ENCODE measurements at places on chromosomes 4 and X.
A peak's percentile ranks its signal among the peaks of the same experiment; 100 is the strongest.

DNA sequence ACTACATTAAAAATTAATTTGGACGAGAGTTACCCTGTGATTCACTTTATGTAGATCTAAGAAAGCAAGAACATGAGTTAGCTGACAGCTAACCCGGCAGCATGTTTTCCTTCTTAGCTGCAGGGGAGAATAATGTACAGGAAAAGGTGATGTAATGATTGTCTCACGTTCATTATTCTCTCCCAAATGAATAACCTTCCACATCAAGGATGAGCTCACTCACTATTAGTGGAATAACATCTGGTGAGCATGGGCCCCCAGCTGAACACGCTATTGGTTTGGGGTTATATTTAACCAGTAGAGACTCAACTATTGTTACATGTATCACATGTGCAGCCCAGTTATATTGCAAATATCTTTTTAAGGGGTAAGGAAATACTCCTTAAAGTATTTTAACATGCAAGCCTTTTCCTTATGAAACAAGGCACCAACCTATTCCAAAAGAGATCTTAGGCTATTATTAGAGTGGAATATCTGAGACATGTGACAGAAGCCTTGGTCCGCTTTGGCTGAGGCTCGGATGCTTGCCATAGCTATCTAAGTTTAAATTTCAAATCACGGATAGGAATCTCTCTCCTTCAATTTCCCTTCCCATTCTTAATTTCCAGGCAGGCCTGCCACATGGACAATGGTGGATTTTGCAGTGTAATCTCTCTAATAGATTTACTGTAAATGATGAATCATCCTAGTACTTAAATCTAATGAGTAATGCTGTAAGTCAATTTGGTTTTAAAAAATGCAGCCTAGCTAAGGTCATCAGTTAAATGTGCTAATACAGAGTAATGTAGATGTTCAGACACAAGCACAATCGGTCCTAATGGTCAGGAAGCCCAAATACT is 99.0 kb upstream of the OTUD4 start:
- no peaks in the 10 kb centered on the region for H3K27me3 ChIP-seq
- no peaks in the 10 kb centered on the region for H3K36me3 ChIP-seq
- no peaks in the 10 kb centered on the region for H3K4me1 ChIP-seq
- H3K4me3 ChIP-seq, result no peak overlapping the region
- no peak overlapping the region for H3K27ac ChIP-seq

DNA sequence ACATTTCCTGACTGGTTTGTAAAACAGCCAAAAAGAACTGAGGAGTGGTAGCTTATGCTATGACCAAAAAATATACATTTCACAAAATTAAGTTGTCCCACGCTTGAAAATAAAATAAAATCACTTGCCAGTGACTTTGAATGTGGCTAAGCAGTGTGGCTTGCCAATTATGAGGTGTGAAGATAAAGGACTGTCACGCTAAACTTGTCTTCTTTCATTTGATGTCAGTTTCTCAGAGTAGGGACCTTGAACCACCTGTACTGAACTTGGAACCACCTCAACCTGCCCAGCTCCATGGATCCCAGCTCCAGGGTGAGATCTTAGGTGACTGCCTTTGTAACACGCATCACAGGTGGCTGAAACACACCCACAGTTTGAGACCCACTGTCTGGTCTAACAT is 113.7 kb upstream of the TBL1X start:
- no peak overlapping the region for H3K4me3 ChIP-seq
- H3K27me3 ChIP-seq, result no peaks in the 10 kb centered on the region
- no peaks in the 10 kb centered on the region for H3K36me3 ChIP-seq
- no peak for DNase-seq
- H3K27ac ChIP-seq, result no peak overlapping the region

- no peaks in the 10 kb centered on the region for H3K36me3 ChIP-seq
- no peaks in the 10 kb centered on the region for H3K4me1 ChIP-seq
- no peak for DNase-seq
- H3K27ac ChIP-seq, result no peak overlapping the region
Measured at GRCh38 chrX:121122332-121122731, 74.9 kb downstream of the GLUD2 start.

DNA sequence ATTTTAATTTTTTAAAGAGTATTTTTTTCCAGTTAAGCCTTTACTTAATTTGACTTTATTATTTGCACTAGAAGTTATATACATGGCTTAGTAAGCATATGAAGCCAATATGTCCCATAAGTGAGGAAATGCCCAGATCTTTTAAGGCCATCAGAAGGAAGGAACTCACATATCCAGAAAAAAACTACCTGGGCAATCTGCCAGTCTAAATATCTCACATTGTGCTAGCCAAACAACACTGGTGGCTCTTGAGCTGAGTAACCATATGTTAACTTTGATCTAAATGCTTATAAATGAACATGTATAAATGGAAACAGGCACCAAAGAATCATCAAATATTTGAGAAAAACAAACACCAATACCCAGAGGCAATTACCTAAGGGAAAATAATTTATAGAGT is 138.6 kb upstream of the APOOL start:
- no peaks in the 10 kb centered on the region for H3K36me3 ChIP-seq
- no peak overlapping the region for H3K27ac ChIP-seq
- H3K27me3 ChIP-seq, result no peaks in the 10 kb centered on the region
- H3K4me1 ChIP-seq, result no peaks in the 10 kb centered on the region
- no peak for DNase-seq
- no peak overlapping the region for H3K4me3 ChIP-seq

DNA sequence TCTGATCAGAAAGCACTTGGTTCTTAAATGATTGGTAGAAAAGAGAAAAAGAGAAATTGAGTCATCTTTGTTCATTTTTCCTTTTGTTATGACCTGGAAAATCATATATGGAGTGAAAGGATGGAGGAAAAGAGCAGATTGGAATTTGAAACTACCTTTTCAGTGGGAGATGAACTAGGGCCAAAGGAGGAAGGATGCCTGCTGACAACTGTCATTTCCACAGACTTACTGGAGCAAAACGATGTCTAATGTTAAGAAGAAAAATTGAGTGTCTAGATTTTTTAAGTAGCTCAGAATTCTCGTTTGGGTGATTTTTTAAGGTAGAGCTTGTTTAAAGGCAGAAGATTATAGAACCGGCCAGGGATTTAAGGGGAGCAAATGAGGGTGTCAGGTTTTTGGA is 144.6 kb upstream of the KCNIP4 start:
- no peaks in the 10 kb centered on the region for H3K27me3 ChIP-seq
- no peaks in the 10 kb centered on the region for H3K4me1 ChIP-seq
- no peak overlapping the region for H3K4me3 ChIP-seq
- no peak for DNase-seq
- H3K36me3 ChIP-seq, result no peaks in the 10 kb centered on the region

- H3K36me3 ChIP-seq, result no peaks in the 10 kb centered on the region
- H3K27ac ChIP-seq, result no peak overlapping the region
- H3K4me3 ChIP-seq, result no peak overlapping the region
- H3K4me1 ChIP-seq, result no peaks in the 10 kb centered on the region
- no peak for DNase-seq
Measured at GRCh38 chr4:89657931-89658700, 178.8 kb downstream of the SNCA start.

GRCh38 chr4:85826060-85826678 is 351.2 kb downstream of the ARHGAP24 start:
- H3K4me1 ChIP-seq, result no peaks in the 10 kb centered on the region
- H3K27me3 ChIP-seq, result no peaks in the 10 kb centered on the region
- no peak for DNase-seq
- no peaks in the 10 kb centered on the region for H3K36me3 ChIP-seq
- H3K4me3 ChIP-seq, result no peak overlapping the region

GRCh38 chr4:149836546-149836945 is 20.9 kb upstream of the IQCM start:
- H3K36me3 ChIP-seq, result no peaks in the 10 kb centered on the region
- no peak for DNase-seq
- H3K4me1 ChIP-seq, result no peaks in the 10 kb centered on the region
- no peaks in the 10 kb centered on the region for H3K27me3 ChIP-seq
- H3K4me3 ChIP-seq, result no peak overlapping the region
- H3K27ac ChIP-seq, result no peak overlapping the region

DNA sequence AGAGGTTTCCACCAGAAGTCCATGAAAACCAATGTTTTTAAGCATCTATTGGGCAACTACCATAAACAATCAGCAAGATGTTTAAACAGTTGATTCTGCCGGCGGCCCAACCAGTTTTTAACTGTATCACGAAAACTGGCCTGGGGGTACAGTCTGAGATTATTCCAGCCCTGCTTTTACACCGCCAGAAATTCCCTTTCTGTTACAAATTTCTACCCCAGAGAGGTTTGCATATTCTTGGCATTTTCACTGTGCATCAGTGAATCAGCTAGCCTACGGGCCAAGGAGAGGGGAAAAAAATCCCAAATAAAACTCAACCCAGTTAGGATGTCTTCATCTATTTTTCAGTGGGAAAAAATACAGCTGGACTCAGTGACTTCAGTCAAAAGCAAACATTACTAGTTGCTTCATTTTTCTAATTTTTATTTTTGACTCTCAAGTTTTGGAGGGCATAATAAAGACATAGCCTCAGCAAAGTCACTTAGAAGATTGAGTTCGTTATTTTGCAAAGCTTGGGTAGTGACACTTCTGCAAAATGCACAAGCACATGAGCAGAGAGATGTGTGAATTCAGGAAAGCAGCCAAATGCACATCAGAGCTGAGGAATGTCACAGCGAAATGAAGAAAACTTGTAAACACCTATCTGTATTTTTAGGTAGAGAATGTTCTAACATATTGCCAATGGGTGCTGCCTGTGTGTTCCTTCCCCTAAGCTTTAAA is 167.8 kb upstream of the GK2 start:
- no peak for DNase-seq
- H3K4me3 ChIP-seq, result no peak overlapping the region
- no peaks in the 10 kb centered on the region for H3K27me3 ChIP-seq
- H3K4me1 ChIP-seq, result no peaks in the 10 kb centered on the region

DNA sequence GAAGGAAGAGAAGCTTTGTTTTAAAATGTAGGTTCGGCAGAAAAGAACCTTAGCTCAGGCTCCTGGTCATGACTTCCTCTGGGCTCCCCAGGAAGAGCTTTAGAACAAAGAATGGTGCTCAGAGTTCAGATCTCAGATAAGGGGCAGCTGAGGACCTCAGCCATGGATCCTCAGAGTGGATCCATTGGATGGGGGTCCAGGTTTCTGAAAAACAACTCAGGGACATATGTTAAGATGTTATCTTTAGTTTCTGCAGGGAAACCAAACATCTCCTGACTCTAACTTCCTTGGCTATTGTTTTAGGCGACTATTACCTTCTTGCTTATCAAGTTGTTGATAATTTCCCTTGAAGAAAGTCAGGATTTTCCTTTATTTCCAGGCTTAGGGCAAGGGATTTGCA is 5.4 kb downstream of the EVC start:
- no peak overlapping the region for H3K4me3 ChIP-seq
- no peaks in the 10 kb centered on the region for H3K36me3 ChIP-seq
- no peaks in the 10 kb centered on the region for H3K4me1 ChIP-seq
- H3K27ac ChIP-seq, result no peak overlapping the region
- peaks cover 8% of the 10 kb centered on the region for H3K27me3 ChIP-seq

GRCh38 chrX:47366041-47366722 is 4.2 kb upstream of the ZNF157 start:
- peak; percentile 53 for DNase-seq
- peak overlapping the region; percentile 76 for H3K27ac ChIP-seq
- peak overlapping the region; percentile 73 for H3K4me3 ChIP-seq
- no peaks in the 10 kb centered on the region for H3K4me1 ChIP-seq
- H3K36me3 ChIP-seq, result no peaks in the 10 kb centered on the region
- H3K27me3 ChIP-seq, result no peaks in the 10 kb centered on the region

DNA sequence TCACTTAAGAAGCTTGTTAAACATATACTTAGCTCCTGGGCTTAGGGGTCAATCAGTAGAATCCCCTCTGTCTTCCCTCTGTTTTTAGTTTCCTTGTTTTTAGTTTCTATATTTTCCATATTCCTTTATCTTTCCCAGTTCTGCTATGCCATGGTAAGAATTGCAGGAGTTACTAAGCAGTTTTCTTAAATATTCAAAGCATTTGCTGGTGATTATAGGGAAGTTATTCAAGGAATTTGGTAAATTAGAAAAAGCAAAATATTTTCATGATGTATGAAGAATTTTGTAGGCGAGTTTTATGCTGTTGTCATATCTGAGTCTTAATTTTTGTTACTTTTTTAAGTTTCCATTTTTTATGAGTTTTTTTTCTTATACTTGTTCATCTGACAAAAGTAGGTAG is 91.6 kb upstream of the NUDT6 start:
- no peaks in the 10 kb centered on the region for H3K36me3 ChIP-seq
- H3K4me3 ChIP-seq, result no peak overlapping the region
- no peak overlapping the region for H3K27ac ChIP-seq
- no peak for DNase-seq

DNA sequence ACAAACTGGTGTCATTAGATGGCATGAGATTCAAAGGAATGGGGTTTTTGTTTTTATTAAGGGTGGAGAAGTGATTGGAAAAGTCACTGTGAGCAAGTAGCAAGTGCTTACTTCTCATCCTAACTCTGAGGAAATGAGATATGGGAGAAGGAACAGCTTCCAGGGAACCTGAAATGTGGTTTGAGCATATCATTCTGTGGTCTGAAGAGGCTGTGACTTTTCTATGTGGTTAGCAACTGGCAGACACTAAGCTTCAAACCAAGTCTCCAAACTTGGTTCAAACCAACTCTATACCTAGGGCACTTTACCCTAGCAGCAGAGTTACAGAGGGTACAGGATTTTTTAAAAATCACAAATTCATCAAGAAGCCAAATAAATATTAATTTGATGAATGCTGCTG is 58.2 kb downstream of the DCLK2 start:
- peaks cover 4% of the 10 kb centered on the region for H3K27me3 ChIP-seq
- H3K36me3 ChIP-seq, result no peaks in the 10 kb centered on the region
- H3K4me1 ChIP-seq, result no peaks in the 10 kb centered on the region

DNA sequence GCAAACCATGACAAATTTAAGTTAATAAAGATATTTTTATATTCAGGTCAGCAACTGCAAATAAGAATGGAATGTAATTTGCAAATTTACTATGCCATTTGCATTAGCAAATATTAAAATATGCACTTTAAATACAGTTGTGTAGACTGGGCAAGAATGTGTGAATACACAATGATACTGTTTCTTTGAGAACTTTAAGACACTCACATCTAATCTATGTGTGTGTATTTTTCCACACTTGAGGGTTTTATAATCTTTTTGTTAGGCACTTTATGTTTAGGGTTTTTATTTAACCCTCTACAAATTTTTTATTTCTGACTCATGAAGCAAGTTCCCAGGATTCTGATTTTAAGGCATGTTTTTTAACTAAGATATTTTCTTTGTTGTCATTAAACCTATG is 23.9 kb upstream of the NDNF start:
- H3K36me3 ChIP-seq, result no peaks in the 10 kb centered on the region
- DNase-seq, result no peak

DNA sequence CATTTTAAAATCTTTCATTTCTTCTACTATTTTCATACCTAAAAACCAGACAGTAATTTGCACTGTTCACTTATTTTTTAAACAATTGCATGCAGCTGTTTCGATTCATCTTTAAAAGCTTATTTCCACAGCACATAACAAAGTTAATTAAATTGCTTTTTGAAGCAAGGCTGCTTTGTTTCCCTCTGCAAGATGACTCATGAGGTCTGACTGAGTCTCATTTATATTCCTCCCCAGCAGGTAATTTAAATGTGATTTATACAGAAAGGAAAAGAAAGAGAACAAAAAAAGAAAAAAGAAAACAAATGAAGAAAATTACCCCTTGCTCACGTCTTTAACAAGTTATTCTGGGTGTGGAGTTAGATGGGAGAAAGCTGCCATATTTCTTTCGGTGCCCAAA is 22.8 kb downstream of the VMA21 start:
- H3K36me3 ChIP-seq, result no peaks in the 10 kb centered on the region
- H3K27ac ChIP-seq, result no peak overlapping the region
- no peak overlapping the region for H3K4me3 ChIP-seq
- no peak for DNase-seq
